Glutamatergic neuron (in vitro differentiated cells): ENCODE measurements at places on chromosomes 11 and 22. TPM values are rescaled to one million over a fixed set of nuclear protein-coding genes. Genes with fewer than 3 reads are reported as not detected.
A peak's percentile ranks its signal among the peaks of the same experiment; 100 is the strongest.

ZNF215 gene
- 7.0 TPM for total RNA-seq

CDC45 gene
- total RNA-seq, result 3.5 TPM

HPX gene
- 9.6 TPM for total RNA-seq

MYO7A gene
- total RNA-seq, result 11.6 TPM

APOL5 gene
- not detected for total RNA-seq

RIC3 gene
- total RNA-seq, result 34.4 TPM

OR8A1 gene
- not detected for total RNA-seq

PHLDA2 gene
- 1.2 TPM for total RNA-seq

PRR33 gene
- total RNA-seq, result not detected

BATF2 gene
- not detected for total RNA-seq

CYTH4 gene
- not detected for total RNA-seq

GRCh38 chr11:26584818-26585217 lies 12.8 kb upstream of the MUC15 start:
- DNase-seq, result no peak

- DNase-seq, result peak; percentile 49
These were observed 17.4 kb downstream of the DRD2 start for GRCh38 chr11:113457784-113458183.

DNA sequence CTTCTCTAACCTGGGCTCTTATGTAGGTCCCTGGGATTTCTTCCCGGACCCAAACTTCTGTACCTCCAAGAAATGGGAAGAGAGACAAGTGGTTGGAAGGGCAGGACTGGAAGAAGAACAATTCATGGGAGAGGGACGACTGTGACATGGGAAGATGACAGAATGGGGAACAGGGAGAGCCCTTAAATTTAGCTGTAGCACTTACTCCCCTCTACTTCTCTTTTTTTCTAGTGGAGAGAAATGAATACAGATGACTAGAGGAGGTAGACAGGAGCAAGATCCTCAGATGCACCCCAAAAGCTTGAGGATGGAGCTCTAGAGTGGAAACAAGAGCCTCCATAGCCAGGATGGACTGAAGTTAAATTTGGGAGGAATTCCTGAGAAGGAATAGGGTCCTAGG lies 2.3 kb downstream of the RHOG start:
- DNase-seq, result no peak

- no peak for DNase-seq
These were observed 15.3 kb downstream of the CADM1 start for GRCh38 chr11:115488945-115489344.

- DNase-seq, result no peak
These were observed 49.7 kb downstream of the GGTLC2 start for GRCh38 chr22:22694106-22694505.

- DNase-seq, result no peak
These were observed 26.5 kb upstream of the PSMA1 start for GRCh38 chr11:14546672-14547071.

DNA sequence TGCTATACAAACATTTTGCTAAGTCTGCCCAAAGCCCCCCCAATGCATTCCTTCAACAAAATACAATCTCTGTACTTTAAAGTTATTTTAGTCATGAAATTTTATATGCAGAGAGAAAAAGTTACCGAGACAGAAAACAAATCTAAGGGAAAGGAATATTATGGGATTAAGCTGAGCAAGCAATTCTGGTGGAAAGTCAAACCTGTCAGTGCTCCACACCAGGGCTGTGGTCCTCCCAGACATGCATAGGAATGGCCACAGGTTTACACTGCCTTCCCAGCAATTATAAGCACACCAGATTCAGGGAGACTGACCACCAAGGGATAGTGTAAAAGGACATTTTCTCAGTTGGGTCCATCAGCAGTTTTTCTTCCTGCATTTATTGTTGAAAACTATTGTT lies 92.4 kb downstream of the RRAS2 start:
- DNase-seq, result no peak

DNA sequence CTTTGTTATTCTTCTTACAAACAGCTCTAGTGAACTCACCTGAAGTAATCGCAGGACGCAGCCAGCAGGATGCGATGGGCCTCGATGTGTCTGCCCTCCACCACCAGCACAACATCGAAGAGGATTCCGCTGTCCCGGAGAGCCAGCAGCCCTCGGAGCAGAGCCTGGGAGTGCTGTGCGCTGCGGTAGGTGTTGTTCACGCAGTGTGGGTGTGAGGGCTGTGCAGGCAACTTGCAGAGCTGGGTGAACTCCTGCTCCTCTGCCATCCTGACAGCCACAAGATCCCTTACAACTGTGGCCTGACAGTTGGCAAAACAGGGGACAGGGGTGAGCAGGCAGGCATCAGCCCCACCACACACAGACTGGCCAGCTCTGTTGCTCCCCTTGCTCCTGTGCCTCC lies 6.6 kb downstream of the KLHL22 start:
- no peak for DNase-seq

- DNase-seq, result peak; percentile 57
These were observed 1.3 kb downstream of the SCARF2 start for GRCh38 chr22:20436307-20436767.

- DNase-seq, result no peak
These were observed 21.3 kb downstream of the KRTAP5-5 start for GRCh38 chr11:1650918-1651262.

GRCh38 chr11:35998634-35999033 lies 54.8 kb downstream of the LDLRAD3 start:
- DNase-seq, result no peak

GRCh38 chr11:2290351-2290841 lies 11.3 kb downstream of the C11orf21 start:
- DNase-seq, result peak; percentile 14

GRCh38 chr11:119482521-119483011 lies 59.6 kb upstream of the THY1 start:
- no peak for DNase-seq

DNA sequence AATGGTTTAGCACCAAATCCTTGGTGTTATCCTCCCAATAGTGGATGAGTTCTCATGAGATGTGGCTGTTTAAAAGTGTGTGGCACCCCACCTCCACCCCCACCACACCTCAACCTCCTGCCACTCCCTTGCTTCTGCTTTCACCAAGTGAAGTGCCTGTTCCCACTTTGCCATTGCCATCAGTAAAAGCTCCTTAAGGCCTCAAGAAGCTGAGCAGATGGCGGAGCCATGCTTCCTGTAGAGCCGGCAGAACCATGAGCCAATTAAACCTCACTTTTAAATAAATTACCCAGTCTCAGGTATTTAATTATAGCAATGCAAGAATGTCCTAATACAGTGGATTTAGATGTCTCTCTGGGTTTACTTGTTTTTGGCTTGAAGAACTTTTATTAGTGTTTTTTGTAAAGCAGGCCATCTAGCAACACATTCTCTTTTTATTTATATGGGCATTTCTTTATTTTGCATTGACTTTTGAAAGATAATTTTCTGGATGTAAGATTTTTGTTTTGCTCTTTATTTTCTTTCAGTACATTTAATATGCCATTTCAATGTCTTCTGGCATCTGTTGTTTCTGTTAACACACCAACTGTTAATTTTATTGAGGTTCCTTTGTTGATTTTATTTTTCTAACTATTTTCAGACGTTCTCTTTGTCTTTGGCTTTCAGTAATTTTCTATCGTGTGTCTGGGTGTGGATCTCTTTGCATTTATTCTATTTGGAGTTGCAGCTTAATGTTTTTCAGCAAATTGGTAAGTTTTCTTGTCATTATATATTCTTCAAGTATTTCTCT lies 724.5 kb upstream of the CNTN5 start:
- no peak for DNase-seq

DNA sequence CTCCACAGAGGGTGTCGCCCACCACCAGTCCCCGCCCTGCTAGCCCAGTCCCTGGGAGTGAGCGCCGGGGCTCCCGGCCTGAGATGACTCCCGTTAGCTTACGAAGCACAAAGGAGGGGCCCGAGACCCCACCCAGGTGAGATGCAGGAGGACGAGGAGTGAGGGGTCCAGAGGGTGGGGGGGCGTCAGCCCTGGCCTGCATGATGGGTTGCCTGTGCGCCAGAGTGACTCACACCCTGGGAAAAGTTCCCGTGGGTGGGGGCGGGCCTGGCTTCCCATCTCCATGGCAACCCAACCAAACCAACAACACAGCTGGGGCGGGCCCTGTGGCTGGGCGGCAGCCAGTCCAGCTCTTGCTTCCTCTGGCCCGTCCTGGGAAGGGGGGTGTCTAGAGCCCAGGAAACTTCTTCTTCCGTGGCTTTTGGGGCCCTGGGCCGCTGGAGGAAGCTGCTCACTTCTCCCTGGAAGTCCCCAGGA lies 4.5 kb downstream of the GAS2L1 start:
- DNase-seq, result peak; percentile 71

DNA sequence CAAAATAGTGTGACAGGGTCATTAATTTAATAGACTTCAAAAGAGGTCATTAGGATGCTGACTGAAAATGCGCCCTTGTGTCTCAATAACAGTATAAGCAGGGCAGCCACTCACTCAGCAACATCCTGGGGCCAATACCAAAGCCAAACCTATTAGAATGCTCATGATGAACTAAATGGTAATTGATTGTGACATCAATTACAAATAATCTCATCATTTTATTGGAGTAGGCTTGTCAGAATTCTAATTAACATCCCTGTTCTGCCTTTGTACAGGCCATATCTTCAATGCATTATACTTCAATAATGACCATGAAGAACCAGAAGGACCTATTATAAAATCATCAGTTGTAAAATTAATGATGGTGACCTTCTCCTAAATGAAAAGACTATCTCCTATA lies 64.2 kb downstream of the DNAJC24 start:
- DNase-seq, result no peak

GRCh38 chr11:88292171-88292843 lies 45.2 kb downstream of the CTSC start:
- DNase-seq, result no peak

DNA sequence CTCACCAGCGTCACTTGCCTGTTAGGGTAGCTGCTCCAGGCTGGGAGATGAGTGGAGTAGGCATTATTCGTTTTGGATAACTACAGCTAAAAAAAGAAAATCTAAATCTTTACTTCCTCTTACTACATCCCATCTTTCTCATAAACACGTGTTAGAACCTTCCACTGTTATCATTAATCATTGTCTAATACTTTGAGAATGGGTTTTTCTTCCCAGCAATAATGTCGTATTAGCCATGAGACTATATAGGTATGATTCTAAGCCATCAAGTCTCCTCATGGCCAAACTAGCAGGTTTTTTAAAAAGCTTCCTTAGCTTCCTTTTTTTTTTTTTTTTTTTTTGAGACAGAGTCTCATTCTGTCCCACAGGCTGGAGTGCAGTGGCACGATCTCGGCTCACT lies 3.9 kb upstream of the TEF start:
- DNase-seq, result no peak

DNA sequence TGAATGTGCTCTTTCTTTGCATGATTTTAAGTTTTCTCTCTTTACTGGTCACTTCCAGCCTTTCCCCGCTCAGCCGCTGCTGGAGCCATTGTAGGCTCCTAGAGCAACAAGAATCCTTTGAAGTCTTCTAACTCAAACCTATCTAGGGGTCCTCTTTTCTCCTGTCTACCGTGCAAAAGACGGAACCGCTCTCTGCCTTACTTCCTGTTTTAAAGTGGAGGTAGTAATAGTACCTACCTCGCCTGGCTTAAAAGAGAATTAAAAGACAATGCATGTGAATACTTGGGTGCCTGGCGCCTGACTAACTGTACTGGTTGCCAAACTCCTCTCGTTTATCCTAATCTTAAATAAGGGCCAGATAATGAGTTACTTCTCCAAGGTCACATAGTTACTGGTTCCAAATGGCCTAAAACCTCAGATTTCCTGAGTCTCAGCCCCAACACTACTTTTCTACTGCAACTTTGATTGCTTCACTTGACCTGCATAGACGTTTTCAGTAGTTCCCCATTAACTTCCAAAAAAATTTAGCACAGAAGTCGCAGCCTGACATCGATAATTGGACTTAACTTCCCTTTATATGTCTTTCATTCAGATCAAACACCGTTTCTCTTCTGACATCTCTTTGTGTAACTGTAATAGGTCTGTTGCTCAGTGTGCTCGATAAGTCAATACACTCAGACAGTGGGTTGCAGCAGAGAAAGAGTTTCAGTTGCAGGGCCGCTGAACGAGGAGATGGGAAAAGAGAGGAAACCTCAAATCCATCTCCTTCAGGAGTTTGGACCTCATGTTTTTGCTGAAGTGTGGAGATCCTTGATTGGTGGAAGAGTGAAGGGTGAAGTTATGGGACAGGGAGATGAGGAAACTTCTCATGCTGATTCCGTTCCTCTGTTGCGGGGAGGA lies 891 bp downstream of the SAMM50 start:
- no peak for DNase-seq

DNA sequence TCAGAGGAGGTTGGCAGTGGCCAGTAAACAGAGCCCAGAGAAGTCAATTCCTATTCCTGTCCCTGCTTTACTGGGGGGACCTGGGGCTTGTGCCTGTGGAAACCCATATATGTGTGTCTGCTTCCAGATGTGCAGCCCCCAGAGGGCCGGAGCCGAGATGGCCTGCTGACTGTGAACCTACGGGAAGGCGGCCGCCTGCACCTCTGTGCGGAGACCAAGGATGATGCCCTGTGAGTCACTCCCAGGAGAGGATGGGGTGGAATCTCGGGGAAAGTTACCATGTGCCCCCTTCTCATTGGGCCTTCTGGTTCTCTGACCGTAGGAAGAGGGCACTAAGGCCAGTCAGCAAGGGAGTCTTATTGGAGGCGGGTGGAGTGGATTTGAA lies 5.3 kb downstream of the PLEKHB1 start:
- DNase-seq, result no peak

GRCh38 chr22:31630331-31631329 lies 31.4 kb downstream of the PISD start:
- DNase-seq, result peak; percentile 90

GRCh38 chr22:23325183-23325582 lies 144.9 kb downstream of the BCR start:
- no peak for DNase-seq

- no peak for DNase-seq
These were observed 20.3 kb upstream of the CFAP300 start for GRCh38 chr11:102026959-102027358.

DNA sequence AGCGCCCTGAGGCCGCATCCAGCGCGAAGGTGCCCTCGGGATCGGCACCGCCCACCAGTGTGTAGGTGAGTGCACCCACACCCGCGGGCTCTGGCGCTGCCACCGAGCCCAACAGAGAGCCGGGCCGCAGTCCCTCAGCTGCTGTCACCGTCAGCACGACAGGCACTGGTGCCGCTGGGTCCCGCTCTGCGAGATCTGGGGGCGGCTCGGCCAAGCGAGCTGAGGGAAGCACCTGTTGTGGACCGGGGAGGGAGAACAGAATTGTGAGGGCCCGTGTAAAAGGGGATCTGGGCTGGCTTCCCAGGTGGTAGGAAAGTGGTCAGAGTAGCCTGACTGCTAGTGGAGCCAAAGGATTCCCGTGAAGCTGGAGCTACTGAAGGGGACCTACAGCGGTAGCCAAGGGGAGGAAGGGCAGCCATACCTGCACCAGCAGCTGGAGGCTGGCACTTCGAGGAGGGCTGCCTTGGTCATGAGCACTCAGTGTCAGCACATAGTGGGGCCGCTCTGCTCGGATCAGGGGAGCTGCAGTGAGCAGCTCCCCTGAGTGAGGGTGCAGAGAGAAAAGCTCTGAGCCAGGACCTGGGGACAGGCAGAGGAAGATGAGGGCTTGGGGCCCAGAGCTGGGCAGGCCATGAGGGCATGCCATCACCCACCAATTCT lies 11.5 kb upstream of the TPP1 start:
- no peak for DNase-seq

GRCh38 chr11:62933285-62933684 lies 12.1 kb upstream of the CHRM1 start:
- no peak for DNase-seq

- peak; percentile 51 for DNase-seq
These were observed 536 bp downstream of the YWHAH start for GRCh38 chr22:31944700-31945442.
